ENCODE measurements at places on chromosomes 7 and 10. TPM values are rescaled to one million over a fixed set of nuclear protein-coding genes. Genes with fewer than 3 reads are reported as not detected.

DNA sequence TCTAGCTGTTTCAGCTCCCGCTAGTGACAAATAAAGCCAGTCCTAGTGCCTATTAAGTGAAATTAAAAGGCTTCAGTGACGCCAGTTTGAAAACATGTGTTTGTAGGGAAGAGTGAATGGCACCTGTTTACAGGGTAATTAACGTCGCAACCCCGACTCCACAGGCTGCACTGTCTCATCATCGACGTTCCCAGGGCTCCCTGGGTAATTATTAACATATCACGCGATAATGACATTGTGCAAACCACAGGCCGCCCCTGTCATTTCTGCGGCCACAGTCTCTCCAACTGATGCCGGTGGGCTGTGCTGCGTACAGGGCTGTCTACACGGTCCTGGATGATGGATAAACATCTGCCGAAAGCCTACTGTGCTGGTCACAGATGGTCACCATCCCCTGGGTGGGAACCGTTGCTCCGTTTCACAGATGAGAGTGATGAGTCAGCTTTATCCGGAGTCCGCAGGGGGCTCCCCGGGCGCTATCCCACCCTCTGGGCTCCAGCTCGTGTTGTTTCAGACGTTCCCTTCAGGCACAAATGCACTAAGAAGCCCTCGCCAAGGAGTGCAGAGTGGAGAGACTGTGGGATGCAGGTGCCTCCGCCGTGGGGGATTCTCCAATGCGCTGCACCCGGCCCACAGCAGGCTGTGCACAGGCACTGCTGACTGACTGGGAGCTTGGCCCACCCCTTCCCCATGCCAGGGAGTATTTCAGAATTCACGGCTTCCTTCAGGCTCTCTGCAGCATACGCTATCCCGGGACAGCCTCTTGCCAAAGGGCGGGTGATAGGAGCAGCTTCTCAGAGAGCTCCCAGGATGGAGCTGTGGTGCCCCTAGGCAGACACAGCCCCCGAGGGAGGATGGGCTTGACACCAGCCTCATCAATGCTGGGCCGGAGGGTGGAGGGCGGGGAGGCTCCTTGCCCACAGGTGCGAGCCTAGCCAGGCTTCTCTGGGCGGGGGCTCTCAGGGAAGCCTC lies 491.8 kb upstream of the FOXK1 start:
- no peak for DNase-seq

DNA sequence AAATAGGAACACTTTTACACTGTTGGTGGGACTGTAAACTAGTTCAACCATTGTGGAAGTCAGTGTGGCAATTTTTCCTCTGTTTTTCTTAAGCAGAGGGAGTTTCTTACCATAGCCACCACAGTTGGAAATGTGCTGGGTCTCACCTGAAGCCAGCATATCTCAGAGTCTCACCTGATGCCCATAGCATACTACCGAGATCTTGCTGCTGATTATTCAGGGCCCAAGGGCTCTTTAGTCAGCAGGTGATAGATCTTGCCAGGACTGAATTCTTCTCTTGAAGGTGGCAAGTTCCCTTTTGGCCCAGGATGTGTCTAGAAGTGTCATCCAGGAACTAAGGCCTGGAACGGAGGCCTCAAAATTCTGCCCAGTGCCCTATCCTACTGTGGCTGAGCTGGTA lies 215.4 kb downstream of the CCDC7 start:
- DNase-seq: no peak

DNA sequence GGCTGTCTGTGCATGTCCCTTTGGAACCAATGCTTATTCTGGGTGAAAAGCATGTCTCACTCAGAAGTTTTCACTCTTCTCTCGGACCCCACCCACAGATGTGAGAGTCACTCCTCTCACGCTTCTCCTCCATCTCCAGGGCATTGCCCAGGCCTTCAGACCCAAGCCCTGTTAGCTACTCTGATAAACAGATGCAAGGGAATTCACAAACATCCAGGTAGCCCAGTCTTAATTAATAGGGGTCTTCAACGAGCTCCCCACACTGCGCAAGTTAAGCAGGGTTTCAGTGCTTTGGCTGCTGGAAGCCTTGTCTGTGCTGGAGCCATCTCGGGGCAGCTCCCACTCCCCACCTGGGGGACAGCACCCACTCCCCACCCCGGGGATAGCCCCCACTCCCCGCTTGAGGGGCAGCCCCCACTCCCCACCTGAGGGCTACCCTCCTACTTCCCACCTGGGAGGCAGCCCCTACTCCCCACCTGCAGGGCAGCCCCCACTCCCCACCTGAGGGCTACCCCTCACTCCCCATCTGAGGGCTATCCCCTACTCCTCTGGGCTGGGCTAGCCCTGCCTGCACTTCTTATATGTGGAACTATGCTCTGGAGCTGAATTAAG lies 8.7 kb downstream of the PKD1L1 start:
- DNase-seq: no peak

- no peak for DNase-seq
These were observed 640.2 kb downstream of the ARL4A start for GRCh38 chr7:13327669-13328068.

- DNase-seq: no peak
These were observed 238.3 kb downstream of the AGMO start for GRCh38 chr7:15323550-15323949.

- DNase-seq: no peak
These were observed 9.4 kb upstream of the GTPBP10 start for GRCh38 chr7:90337106-90337505.

DNA sequence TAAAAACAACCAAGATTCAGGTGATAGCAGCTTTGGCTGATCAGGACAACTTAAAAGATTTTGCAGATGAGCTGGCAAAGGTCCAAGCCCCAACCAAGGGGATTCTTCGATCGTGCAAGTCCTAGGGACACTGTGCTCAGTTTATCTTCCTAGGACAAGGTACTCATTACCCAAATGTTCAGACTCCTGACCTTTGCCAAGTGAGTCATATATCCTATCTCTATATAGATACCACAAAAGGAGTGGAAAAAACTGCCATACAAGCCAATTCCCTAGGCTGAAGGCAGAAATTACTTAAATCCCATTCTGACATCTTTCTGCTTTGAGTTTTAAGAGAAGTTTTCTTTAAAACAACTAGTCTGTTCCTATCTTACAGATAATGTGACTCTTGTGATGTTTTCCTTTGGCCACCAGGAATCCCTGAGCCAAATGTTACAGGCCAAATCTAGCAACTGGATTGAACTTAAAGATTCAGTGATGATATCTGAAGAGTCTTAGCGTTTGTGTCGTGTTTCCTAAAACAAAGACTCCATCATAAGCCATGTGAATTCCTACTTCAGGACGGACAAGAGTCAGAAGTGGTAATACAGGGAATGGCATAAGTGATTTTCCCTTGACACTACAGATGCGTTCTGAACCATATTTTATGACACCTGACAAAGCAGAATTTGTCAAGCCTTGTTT lies 142.6 kb upstream of the ASAH2 start:
- no peak for DNase-seq

GRCh38 chr7:14457568-14458453 lies 444.7 kb downstream of the DGKB start:
- no peak for DNase-seq

GRCh38 chr7:985127-985416 lies 2.1 kb downstream of the CYP2W1 start:
- no peak for DNase-seq

DNA sequence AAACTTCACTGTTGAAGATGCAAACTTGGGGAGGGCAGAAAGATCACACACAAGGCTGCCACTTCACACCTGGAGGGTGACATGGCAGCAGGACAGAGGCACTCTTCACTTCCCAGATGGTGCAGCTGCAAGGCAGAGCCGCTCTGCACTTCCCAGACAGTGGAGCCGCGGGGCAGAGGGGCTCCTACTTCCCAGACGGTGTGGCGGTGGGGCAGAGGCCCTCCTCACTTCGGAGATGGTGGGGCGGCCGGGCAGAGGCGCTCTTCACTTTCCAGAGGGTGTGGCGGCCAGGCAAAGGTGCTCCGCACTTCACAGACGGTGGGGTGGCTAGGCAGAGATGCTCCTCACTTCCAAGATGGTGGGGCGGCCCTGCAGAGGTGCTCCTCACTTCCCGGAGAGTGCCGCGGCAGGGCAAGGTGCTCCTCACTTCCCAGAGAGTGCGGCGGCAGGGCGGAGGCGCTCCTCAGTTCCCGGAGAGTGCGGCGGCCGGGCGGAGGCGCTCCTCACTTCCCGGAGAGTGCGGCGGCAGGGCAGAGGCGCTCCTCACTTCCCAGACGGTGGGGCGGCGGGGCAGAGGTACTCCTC lies 58.3 kb upstream of the PPP1R9A start:
- DNase-seq: no peak

- no peak for DNase-seq
These were observed 91.1 kb upstream of the GNA12 start for GRCh38 chr7:2934984-2935740.

GRCh38 chr7:139299296-139299695 lies 41.8 kb upstream of the FMC1 start:
- no peak for DNase-seq

- DNase-seq: no peak
These were observed 17.3 kb downstream of the CYP2E1 start for GRCh38 chr10:133544506-133544905.

DNA sequence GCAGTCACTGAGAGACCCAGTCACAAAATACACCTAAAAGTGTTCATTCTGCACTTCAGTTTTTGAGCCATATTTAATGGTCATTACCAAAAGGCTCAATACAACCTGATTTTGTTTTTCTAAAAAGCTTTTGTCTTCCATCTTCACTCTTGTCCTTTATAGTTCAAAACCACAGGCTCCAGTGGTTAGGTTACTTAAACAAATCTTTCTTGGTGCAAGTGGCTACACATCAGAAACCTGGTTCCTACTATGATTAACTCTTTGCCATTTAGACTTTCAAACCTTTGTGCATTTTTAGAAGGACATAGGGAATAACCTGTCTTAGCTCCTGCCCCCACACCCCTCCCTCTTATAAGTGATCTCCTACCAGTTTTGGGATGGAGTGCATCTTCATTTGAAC lies 135.8 kb downstream of the STRA8 start:
- no peak for DNase-seq

DNA sequence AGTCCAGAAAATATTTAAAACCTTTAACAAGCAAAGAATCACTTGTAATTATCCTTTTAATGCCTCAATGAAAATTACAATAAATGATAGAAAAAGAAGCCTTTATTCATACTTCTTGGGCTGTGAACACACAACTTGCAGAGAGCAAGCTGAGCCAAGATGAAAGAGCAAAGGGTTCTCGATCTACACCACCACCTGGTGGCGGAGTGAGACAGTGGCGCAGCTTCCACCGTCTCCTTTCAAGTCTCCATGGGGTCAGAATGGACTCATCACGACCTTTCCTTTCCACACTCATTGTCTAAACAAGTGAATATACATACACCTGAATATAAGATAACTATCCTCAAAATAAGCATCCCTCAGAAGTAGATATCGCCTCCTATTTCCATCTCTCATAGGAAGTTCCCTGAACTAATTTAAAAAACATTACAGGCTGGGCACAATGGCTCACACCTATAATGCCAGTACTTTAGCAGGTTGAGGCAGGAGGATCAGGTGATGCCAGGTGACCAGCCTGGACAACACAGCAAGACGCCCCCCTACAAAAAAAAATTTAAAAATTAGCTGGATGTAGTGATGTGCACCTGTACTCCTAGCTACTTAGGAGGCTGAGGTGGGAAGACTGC lies 40.7 kb downstream of the ATE1 start:
- no peak for DNase-seq

- DNase-seq: no peak
These were observed 88.6 kb downstream of the USP6NL start for GRCh38 chr10:11522821-11523245.

DNA sequence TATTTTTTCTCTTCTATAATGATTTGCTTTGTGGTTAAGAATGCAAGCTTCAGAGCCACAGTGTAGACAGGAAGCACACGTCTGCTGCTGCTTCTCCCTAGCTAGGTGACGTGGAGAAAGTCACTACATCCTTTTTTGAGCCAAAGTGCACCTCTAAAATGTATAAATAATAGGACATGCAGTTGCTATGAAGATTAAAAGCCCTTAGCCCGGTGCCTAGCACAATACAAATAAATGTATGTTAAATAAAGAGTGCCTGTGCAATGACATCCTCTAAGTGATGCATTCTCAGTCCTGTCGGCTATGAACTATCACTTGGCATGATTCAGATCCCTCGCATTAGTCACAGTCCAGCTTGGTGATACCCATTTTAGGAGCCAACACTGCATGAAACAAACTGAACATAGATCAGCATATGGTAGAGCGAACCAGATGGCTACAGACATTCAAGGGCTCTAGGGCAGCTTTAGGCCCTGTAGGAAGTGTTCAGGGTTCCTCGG lies 4.8 kb upstream of the TRDMT1 start:
- no peak for DNase-seq

DNA sequence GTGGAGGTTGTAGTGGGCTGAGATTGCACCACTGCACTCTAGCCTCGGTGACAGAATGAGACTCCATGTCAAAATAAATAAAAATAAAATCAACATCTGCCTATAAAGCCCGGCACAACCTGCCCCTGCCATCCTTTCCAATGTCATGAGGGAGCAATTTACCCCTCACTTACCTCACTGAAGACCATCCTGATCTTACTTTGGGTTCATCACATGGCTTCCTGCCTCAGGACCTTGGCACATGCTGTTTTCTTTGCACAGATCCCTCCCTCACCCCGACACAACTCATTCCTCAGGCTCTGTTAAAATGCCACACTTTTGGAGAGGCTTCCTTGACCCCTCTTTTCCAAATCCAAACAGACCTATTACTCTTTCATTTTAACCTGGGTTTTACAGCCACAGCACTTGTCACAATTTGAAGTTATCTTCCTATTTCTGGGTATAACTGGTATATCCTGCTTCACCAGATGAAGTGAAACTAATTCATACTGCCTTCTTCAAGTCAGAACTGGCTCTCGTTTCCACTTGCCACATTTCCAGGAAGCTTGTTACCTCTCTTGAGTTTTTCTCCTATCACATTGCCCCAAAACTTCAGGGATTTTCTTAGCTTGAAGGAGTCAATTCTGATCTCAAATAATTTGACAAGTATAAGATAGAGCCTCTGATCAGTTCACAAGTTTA lies 69.3 kb upstream of the PARD3 start:
- no peak for DNase-seq

GRCh38 chr7:85773116-85773728 lies 586.4 kb upstream of the SEMA3D start:
- DNase-seq: no peak

The CYP26C1 gene
- total RNA-seq: not detected

The CYP51A1 gene
- total RNA-seq: 82.8 TPM

The MACROH2A2 gene
- 117 TPM for total RNA-seq

The OR2AE1 gene
- not detected for total RNA-seq

The AS3MT gene
- 4.9 TPM for total RNA-seq

The NSMCE4A gene
- 45.1 TPM for total RNA-seq

The TFR2 gene
- total RNA-seq: 2.5 TPM

Data from type B pancreatic cell (in vitro differentiated cells).